ENCODE measurements at places on chromosomes 5 and 9.

DNA sequence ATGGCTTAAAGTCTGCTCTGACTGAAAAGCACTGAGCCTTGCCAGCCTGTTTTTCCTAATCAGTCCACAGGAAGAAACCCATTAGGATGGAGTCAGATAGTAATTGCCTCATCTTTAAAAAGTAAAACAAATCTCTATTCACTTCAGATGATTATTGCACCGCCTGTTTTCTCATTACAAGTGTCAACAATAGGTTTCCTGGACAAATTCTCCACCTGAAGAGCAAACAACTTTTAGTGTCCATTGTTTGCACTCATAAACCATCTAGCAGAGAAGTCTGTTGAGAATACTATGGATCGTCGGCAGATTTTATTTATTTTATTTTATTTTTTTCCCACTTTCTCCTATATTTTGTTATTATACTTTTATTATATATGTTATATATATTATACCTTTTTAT lies 20.3 kb downstream of the C5orf63 start:
- no peak overlapping the region for H3K4me3 ChIP-seq
- no peaks in the 10 kb centered on the region for H3K4me1 ChIP-seq
- no peaks in the 10 kb centered on the region for H3K27me3 ChIP-seq
- DNase-seq: no peak
- H3K27ac ChIP-seq: no peak overlapping the region

DNA sequence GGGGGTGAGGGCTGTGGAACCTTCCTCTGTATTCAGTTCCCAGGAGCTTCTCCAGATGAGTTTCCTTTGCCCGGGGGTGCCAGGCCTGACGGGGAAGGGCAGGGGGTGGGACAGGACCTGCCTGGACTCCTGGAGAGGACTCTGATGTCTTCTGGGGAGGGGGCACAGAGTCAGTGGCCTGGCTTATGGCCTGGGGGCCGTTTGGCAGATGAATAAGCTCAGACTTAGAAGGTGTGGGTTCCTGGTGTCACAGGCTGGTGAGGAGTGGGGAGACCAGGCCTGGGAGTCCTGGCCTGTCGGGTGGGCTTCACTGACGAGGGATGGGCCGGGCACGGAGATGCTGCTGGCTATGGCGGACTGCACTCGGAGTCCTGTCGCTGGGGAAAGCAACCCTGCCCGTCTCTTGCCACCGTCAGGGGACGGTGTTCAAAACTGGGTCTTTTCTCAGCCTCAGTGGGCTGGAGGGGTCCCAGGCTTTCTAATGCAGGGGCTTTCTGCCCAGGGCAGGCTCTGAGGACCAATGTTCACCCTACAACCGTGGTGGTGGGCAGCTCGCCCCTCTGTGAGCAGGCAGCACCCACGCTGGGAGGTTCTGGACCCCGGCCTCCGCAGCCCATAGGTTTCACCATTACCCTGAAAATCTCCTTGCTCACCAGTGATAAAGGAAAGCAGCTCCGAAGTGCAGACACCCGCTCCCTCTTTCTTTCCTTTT lies 16.2 kb downstream of the COL5A1 start:
- DNase-seq: peak; percentile 52
- H3K27ac ChIP-seq: peak overlapping the region; percentile 91
- H3K4me3 ChIP-seq: no peak overlapping the region

DNA sequence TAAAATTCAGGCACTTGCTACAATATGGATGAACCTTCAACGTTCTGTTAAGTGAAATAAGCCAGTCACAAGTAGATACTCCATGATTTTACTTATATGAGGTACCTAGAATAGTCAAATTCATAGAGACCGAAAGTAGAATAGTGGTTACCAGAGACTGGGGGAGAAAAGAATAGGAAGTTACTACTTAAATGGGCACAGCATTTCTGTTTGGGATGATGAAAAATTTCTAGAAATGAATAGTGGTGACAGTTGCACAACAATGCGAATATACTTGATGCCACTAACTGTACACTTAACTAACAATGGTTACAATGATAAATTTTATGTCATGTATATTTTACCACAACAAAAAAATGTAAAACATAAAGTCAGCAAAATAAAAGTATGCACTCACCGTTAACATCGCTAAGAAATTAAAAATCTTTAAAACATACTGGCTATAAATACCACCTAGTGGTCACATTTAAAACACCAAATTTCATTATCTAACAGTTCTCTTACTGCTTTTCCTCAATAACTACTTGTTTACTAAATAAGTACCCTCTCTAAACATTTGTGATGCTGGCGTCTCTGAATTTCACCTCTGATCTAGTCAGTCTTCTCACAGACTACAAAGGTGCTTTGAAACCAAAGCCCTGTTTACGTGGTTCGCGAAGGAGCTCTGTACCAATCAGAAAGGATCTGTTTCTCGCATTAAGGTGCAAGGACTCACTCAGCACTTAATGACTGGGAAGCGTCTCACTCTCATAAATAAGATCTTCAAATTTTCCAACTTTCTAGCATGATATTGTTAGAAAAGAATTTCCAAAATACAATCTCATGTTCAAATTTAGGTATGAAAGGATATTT lies 22.7 kb downstream of the KIF3A start:
- H3K4me1 ChIP-seq: no peaks in the 10 kb centered on the region
- H3K36me3 ChIP-seq: peaks cover 36% of the 10 kb centered on the region
- no peak for DNase-seq
- H3K27me3 ChIP-seq: no peaks in the 10 kb centered on the region
- H3K27ac ChIP-seq: no peak overlapping the region
- H3K4me3 ChIP-seq: no peak overlapping the region

GRCh38 chr5:169039592-169039991 lies 261.3 kb downstream of the SLIT3 start:
- no peak for DNase-seq
- no peak overlapping the region for H3K27ac ChIP-seq
- no peak overlapping the region for H3K4me3 ChIP-seq
- H3K27me3 ChIP-seq: no peaks in the 10 kb centered on the region

DNA sequence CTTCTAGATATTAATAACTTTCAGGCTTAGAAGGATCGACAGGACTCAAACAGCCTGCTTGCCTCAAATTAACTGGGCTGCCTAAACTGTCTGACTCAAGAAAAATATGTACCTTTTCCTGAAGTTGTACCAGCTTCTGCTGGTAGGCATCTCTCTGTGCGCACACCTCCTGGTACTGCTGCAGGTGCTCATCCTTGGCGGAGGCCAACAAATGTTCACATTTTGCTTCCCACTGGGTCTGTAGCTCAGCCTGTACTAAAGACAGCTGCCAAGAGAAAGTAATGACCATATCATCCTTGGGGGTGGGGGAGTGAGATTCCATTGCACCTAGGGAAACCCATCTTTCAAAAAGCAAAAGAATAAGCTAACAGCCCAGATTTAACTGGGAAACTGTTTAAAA lies 22.5 kb downstream of the SLC31A2 start:
- DNase-seq: no peak
- peaks cover 90% of the 10 kb centered on the region for H3K36me3 ChIP-seq
- no peaks in the 10 kb centered on the region for H3K27me3 ChIP-seq
- no peak overlapping the region for H3K27ac ChIP-seq
- no peaks in the 10 kb centered on the region for H3K4me1 ChIP-seq

GRCh38 chr9:33818847-33819500 lies 2.0 kb downstream of the UBE2R2 start:
- DNase-seq: no peak
- peak overlapping the region; percentile 89 for H3K27ac ChIP-seq
- H3K36me3 ChIP-seq: peaks cover 7% of the 10 kb centered on the region
- peaks cover 29% of the 10 kb centered on the region for H3K4me1 ChIP-seq
- H3K27me3 ChIP-seq: no peaks in the 10 kb centered on the region

- no peaks in the 10 kb centered on the region for H3K36me3 ChIP-seq
- H3K4me3 ChIP-seq: no peak overlapping the region
- no peak for DNase-seq
Measured at GRCh38 chr9:115845648-115846312, 307.8 kb upstream of the PAPPA start.

- no peak for DNase-seq
- no peak overlapping the region for H3K27ac ChIP-seq
- H3K4me1 ChIP-seq: no peaks in the 10 kb centered on the region
Measured at GRCh38 chr5:35899800-35900199, 38.6 kb downstream of the CAPSL start.

GRCh38 chr5:127064253-127064840 lies 9.0 kb downstream of the C5orf63 start:
- no peak overlapping the region for H3K27ac ChIP-seq
- no peak for DNase-seq
- H3K4me3 ChIP-seq: no peak overlapping the region
- H3K36me3 ChIP-seq: peaks cover 39% of the 10 kb centered on the region
- no peaks in the 10 kb centered on the region for H3K4me1 ChIP-seq

GRCh38 chr5:15794052-15794985 lies 294.3 kb downstream of the FBXL7 start:
- H3K27me3 ChIP-seq: no peaks in the 10 kb centered on the region
- no peaks in the 10 kb centered on the region for H3K36me3 ChIP-seq
- no peak overlapping the region for H3K27ac ChIP-seq

- H3K4me1 ChIP-seq: peaks cover 13% of the 10 kb centered on the region
- no peak for DNase-seq
- H3K27ac ChIP-seq: no peak overlapping the region
- peaks cover 50% of the 10 kb centered on the region for H3K36me3 ChIP-seq
- H3K27me3 ChIP-seq: no peaks in the 10 kb centered on the region
Measured at GRCh38 chr9:14147738-14148137, 166.2 kb downstream of the NFIB start.

GRCh38 chr5:100647461-100648230 lies 112.5 kb downstream of the FAM174A start:
- no peak overlapping the region for H3K27ac ChIP-seq
- peak; percentile 71 for DNase-seq
- no peaks in the 10 kb centered on the region for H3K36me3 ChIP-seq
- H3K4me3 ChIP-seq: no peak overlapping the region
- H3K4me1 ChIP-seq: peaks cover 5% of the 10 kb centered on the region

- H3K36me3 ChIP-seq: peaks cover 70% of the 10 kb centered on the region
- DNase-seq: no peak
- no peak overlapping the region for H3K4me3 ChIP-seq
- H3K4me1 ChIP-seq: no peaks in the 10 kb centered on the region
- no peak overlapping the region for H3K27ac ChIP-seq
Measured at GRCh38 chr5:37002176-37002751, 125.7 kb downstream of the NIPBL start.

DNA sequence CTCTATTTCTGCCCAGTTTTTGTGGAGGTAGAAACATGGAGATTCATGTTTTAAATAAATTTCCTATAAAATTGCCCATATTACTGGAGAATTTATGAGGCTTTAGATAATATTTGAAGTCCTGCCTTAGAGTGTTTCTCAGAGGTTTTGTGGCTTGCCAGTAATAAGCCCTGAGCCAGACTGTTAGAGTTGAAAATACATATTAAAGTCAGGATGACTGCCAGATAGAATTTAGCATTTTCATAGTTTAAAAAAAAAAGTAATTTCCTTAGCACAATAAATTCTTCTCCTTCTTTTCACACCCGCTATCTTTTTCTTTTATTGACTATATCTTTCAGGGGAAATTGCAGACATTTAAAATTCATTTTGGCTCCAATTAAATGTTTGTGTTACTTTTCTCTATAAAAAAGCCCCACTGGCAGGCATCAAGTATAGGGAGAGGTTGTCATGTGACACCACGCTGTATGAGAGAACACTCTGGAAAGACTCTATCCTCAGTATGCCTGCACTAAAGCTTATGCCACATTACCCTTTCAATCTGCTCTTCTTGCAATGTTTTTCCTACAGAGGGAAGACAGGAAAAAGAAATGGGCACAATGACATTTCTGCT lies 135.2 kb downstream of the MPDZ start:
- H3K36me3 ChIP-seq: no peaks in the 10 kb centered on the region
- no peak overlapping the region for H3K27ac ChIP-seq
- no peak overlapping the region for H3K4me3 ChIP-seq

GRCh38 chr9:133818444-133818843 lies 80.3 kb upstream of the SARDH start:
- H3K4me3 ChIP-seq: no peak overlapping the region
- no peaks in the 10 kb centered on the region for H3K27me3 ChIP-seq

DNA sequence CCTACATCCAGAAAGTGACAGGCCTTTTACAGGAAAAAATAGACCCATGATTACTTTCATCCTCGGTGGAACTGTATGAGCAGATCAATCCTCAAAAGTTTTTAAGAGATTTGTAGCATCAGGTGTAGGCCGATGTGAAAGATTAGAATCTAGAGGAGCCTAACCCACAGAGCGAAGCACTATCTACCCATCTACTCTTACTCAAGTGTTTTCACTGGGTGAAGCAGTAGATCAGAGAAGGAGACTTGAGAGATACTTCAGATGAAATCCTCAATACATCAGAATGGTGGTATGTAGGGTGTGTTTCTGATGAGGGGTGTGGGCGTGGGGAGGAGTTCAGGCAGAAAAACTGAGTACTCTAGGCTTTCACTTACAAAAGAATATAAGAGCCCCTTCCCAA lies 192.8 kb downstream of the FER start:
- no peak overlapping the region for H3K4me3 ChIP-seq
- no peak overlapping the region for H3K27ac ChIP-seq
- no peaks in the 10 kb centered on the region for H3K36me3 ChIP-seq
- H3K27me3 ChIP-seq: no peaks in the 10 kb centered on the region

GRCh38 chr9:88011005-88011766 lies 36.9 kb upstream of the CDK20 start:
- no peaks in the 10 kb centered on the region for H3K4me1 ChIP-seq
- H3K27me3 ChIP-seq: no peaks in the 10 kb centered on the region
- H3K4me3 ChIP-seq: no peak overlapping the region
- no peak for DNase-seq
- no peaks in the 10 kb centered on the region for H3K36me3 ChIP-seq

GRCh38 chr5:67065237-67065636 lies 131.4 kb downstream of the CD180 start:
- H3K4me1 ChIP-seq: peaks cover 26% of the 10 kb centered on the region
- no peak overlapping the region for H3K27ac ChIP-seq
- H3K27me3 ChIP-seq: no peaks in the 10 kb centered on the region
- no peak for DNase-seq

GRCh38 chr9:131739133-131739958 lies 530 bp downstream of the RAPGEF1 start:
- H3K36me3 ChIP-seq: 0 out of 2 replicates have a peak, but pooled peaks cover 5% of the 10 kb centered on the region
- H3K27ac ChIP-seq: peak overlapping the region; percentile 58
- H3K4me1 ChIP-seq: peaks cover 18% of the 10 kb centered on the region
- peak overlapping the region; percentile 99 for H3K4me3 ChIP-seq
- H3K27me3 ChIP-seq: no peaks in the 10 kb centered on the region

GRCh38 chr5:171848486-171848885 lies 62.9 kb downstream of the SMIM23 start:
- H3K4me3 ChIP-seq: no peak overlapping the region
- H3K4me1 ChIP-seq: no peaks in the 10 kb centered on the region
- no peak for DNase-seq
- no peak overlapping the region for H3K27ac ChIP-seq
- no peaks in the 10 kb centered on the region for H3K27me3 ChIP-seq
